ENCODE measurements at places on chromosomes 4 and X. TPM values are rescaled to one million over a fixed set of nuclear protein-coding genes. Genes with fewer than 3 reads are reported as not detected.

The ALPK1 gene
- 19.0 TPM for total RNA-seq

The DCHS2 gene
- total RNA-seq, result not detected

The IL13RA2 gene
- total RNA-seq, result 24.5 TPM

The MSX1 gene
- 6.3 TPM for total RNA-seq

The ZAR1 gene
- not detected for total RNA-seq

The GPAT3 gene
- total RNA-seq, result 80.5 TPM

The ASB9 gene
- 24.5 TPM for total RNA-seq

The ARHGAP6 gene
- total RNA-seq, result not detected

DNA sequence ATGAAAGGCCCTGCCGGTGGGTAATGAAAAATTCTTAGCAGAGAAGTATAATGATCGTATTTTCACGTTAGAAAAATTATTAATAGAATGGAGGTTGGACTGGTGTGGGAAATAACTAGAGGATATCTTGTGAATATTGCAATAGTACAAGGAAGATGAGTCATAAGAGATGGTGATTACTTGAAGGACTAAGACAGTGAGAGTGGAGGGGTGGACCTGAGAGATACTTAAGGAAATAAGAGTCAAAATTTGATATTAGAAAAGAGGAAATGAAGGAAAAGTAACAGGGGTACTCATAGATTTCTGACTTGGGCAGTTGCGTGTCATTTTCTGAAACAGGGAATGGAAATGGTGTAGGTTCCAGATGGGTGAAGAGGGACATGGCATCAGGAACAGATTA, 1.7 kb upstream of the USP53 start:
- DNase-seq, result no peak

DNA sequence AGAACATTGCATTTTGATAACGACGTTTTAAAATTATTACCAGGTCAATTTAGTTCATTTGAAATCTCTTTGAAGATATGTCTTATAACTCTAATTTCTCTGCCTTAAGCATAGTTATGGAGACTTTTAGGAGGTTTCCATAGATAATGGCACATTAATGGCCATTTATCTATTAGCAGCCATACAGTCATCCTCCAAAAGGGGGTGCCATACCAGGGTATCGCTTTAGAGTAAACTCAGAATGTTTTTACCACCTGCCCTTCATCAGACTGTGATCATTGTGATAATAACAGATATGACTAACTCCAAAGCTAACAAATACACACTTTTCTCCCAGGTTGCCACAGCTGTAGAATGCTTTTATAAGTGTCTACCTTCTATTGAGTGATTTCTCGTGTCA, 461.5 kb downstream of the FSTL5 start:
- DNase-seq, result no peak

GRCh38 chr4:38857354-38858096, 908 bp upstream of the TLR6 start:
- DNase-seq, result peak; percentile 87

DNA sequence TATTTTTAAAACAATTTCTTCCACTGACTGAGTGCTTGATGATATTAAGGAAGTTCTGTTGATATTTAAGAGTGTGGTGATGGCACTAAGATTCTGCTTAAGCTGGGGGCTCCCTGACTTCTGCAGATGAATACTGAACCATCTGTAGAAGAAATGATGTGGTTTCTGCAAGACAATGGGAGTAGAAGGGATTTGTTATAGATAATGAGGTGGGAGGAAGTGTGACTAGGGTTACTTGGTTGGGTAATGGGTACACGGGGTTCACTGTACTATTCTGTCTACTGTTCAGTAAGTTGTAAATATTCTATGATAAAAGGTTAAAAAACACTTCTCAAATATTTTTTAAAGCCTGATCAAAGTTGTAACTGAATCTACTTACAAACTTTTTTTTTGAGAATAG, 60.9 kb upstream of the TXK start:
- DNase-seq, result no peak

DNA sequence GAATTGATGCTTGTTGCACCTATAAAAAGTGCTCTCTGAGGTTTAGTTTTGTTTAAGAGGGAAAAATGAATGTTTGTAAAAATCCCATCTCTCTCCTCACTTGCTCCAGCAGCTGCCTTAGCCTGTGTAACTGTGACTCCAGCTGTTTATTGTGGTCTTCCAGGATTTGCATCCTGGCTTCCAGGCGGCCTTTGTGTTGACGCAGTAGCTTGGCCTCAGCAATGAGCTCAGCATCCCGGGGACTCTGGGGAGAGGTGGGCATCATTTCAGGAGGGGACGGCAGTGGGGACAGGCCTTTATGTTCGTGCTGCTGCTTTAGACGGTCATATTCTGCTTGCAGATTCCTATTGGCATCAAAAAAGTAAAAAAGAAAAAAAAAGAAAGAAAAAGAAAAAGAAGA, 75.3 kb upstream of the FTHL17 start:
- no peak for DNase-seq

DNA sequence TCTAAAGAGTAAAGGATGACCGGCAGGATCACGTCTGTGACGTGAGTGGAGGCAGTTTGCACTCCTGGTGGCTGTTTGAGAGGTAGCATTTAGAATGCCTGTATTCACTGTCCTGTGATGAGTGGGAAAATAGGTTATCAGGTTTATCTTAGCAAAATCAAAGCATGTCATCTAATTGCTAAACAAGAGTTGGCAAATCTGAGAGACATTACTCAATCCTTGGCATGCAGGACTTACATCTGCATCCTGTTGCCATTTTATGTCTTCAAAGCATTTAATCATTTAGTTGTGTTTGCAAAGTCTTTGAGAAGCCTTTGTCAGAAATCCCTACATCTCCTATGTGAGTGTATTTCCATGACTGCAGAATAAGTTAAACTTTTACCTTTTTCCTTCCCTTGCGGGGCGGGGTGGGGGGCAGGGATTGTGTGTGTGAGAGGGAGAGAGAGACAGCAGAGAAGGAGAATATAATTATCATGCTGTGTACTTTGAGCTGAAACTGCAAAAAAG, 41.4 kb upstream of the MSANTD1 start:
- no peak for DNase-seq

DNA sequence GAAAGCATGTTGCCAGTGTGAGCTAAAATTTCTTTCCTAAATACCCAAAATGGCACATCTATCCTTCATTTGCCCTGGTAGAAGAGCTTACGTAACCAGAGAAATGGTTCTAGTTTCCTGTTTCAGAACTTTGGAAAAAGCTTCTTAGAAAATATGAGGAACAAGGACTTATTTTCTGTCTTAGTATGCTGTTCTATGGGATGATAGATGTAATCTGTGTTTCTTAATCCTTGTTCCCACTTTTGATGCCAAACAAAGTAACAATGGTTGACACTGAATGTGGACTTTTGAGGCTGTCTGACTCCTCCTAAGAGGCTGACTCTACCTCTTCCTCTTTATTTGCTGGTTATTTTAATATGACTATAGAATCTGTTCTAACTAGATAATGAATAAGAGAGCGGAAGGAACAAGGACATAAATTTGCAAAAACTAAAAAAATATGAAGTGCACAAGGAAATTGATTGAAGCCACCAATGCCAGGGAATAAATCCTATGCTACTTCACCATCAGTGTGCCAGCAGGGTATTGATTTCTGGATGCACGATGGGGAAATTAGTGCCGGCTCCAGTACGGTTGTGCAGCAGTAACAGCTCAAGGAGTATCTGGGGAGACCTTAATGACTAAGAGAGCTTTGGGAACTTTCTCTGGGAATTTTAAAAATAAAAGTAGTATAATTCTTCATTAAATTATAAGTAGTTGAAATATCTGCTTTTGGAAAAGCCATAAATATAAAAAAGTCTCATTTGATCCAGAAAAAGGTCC, 39.4 kb upstream of the TET2 start:
- DNase-seq, result no peak

DNA sequence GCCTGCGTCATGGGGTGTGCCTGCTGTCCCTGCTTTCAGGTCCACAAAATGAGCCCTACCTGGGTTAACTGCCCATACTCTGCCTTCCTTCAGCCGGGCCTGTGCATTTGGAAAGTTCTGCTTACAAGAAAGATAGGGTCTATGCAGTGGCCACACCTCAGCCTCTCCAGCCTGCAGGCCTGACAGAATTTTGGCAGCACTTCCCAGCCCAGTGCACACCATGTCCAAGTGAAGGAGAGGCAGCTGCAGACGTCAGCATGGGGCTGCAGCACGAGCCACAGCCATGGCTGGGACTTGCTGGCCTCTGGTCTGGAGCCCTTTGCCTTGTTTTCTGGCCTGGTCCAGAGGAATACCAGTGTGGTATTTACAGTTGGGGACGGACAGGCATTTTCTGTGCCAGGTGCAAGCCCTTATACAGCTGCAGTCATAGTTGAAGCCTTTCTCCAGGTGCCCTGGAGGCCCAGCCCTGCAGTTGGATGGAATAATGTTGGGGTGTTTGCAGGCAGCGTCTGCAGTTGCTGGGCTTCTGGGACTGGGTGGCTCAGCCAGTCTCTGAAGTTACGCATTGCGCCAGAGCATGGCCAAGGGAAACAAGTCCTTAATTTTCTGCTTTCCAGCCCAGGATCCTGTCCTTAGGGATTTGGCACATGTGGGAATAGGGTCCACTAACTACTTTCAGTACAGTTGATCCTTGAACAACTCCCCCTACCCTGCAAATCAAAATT, 26.2 kb downstream of the JADE1 start:
- DNase-seq, result no peak

GRCh38 chr4:34723605-34724004, 1520.7 kb downstream of the ARAP2 start:
- no peak for DNase-seq

- DNase-seq, result no peak
These were observed 665.1 kb downstream of the RAPGEF2 start for GRCh38 chr4:159768016-159768415.

- DNase-seq, result no peak
These were observed 975.2 kb downstream of the STIM2 start for GRCh38 chr4:27835851-27836250.

DNA sequence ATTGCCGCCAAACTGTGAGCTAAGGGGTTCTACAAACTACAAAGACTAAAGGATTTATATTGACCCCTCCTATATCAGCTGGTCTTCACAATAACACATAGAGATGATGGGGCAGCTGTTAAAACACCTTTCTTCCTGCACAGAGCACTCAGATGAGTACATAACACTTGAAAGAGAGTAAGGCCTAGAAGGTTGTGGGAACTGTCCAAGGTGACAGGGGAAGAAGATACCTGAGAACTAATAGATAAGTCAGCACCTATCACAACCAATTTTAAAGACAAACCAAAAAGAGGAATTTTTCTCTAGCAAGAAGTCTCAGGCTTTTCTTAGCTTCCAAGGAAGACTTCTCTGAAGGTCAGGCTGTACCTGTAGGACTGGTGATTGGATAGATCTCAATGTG, 19.1 kb upstream of the CXCL6 start:
- DNase-seq, result no peak

DNA sequence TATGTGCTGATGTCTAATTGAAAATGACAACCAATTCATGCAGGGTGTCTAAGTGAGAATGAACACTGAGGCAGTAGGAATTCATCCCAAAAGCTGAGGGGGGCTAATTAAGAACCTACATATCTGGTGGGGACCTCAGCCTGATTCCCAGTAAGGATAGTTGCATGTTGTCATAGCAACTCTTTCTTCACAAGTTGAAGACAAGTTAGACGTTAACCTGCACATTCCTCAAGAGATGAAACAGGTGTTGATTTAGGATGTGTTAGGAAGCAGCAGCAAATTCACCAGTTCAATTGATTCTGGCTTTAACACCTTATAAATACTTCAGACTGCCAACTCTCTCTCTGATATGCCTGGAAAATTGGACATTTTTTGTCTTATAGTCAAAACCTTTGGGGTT, 7.3 kb downstream of the FNIP2 start:
- no peak for DNase-seq

DNA sequence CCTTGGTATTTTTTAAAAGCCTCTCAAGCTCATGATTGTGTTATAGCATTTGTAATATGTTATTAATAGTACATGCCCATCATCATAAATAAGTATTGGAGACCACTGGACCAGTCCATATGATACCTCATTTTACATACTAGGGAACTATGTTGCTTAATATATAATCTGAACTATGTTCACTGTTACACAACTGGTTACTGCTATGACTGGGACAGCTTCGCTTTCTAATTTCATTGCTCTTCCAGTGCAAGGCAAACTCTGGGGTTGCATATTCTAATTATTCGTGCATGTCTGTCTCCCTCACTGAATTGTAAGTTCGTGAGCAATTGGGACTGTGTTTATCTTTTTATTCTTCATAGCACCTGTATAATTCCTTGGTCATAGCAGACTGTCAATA, 330.5 kb downstream of the RAPGEF2 start:
- DNase-seq, result no peak

DNA sequence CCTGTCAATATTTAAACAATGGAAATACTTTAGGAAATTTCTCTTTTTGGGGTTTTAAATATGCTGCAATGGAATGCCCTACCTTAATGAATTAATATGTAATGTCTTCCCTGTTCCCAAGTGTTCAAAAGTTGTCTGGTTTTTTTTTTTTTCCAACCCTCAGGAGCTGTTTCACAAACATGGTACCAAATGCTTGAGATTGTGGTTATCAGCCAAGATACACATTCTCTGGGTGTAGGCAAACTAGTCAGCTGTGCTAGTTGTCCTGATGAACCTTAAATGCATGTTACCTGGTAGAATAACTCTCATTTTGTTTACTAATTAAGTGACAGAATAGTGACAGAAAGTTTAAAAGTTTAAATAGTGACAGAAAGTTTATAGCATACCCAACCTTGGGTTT, 50.7 kb downstream of the FHL1 start:
- no peak for DNase-seq

- no peak for DNase-seq
These were observed 99.1 kb upstream of the EDNRA start for GRCh38 chr4:147381749-147382148.

- no peak for DNase-seq
These were observed 154.0 kb upstream of the AADAT start for GRCh38 chr4:170243662-170244288.

- DNase-seq, result peak; percentile 12
These were observed 17.8 kb downstream of the HSD17B13 start for GRCh38 chr4:87304745-87305432.

GRCh38 chr4:56745042-56745441, 63.9 kb upstream of the HOPX start:
- no peak for DNase-seq

DNA sequence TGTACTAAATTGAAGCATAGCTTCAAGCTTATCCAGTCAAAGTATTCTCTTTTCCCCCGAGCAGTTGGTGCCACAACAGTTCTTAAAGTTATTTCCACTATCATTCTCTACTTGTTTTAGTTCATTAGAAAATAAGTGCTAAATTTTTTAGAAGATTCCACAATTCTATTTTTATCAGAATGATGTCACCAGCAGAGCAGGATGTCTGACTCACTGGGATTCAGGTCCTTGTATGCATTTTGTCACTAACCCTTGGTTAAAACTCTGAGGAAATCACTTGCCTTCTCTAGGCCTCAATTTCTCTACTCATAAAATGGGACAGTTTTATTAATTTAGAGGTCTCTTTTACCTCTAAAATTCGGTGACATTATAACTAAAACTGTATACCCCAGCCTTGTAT, 3.4 kb downstream of the DDX53 start:
- DNase-seq, result no peak

GRCh38 chr4:32219306-32220075, 1499.3 kb downstream of the PCDH7 start:
- no peak for DNase-seq
